ENCODE measurements at places on chromosomes 1 and 21. TPM values are rescaled to one million over a fixed set of nuclear protein-coding genes. Genes with fewer than 3 reads are reported as not detected.

Gene HFM1
- 0.40 TPM for polyA plus RNA-seq

Gene SRSF4
- polyA plus RNA-seq = 49.6 TPM

Gene PRRX1
- 1.5 TPM for polyA plus RNA-seq

Gene S100A12
- polyA plus RNA-seq = 58.3 TPM

Gene RGS18
- 0.38 TPM for polyA plus RNA-seq

Gene LCE2B
- not detected for polyA plus RNA-seq

Gene OR2T2
- polyA plus RNA-seq = not detected

Gene SAMD13
- 6.5 TPM for polyA plus RNA-seq

Gene TTC22
- polyA plus RNA-seq = 26.1 TPM

Gene LRRC3
- 1.3 TPM for polyA plus RNA-seq

Gene TSSK3
- polyA plus RNA-seq = 0.43 TPM

Gene OVAAL
- polyA plus RNA-seq = not detected

Gene CHAF1B
- 0.76 TPM for polyA plus RNA-seq

Gene LCE6A
- not detected for polyA plus RNA-seq

Gene ZNF648
- not detected for polyA plus RNA-seq

Gene ARHGEF11
- 6.6 TPM for polyA plus RNA-seq

Gene NGF
- polyA plus RNA-seq = not detected

Gene VWA5B1
- not detected for polyA plus RNA-seq

Gene PERM1
- polyA plus RNA-seq = 0.46 TPM

Gene LENEP
- polyA plus RNA-seq = not detected

Gene SELP
- polyA plus RNA-seq = 2.3 TPM

Gene AMY2A
- polyA plus RNA-seq = 0.13 TPM

Gene C1orf141
- not detected for polyA plus RNA-seq

Gene PCBP3
- 2.4 TPM for polyA plus RNA-seq

Gene TRAF5
- polyA plus RNA-seq = 9.9 TPM

Gene NECTIN4
- polyA plus RNA-seq = 14.2 TPM

Gene IGSF9
- 7.3 TPM for polyA plus RNA-seq

Gene HAO2
- polyA plus RNA-seq = not detected

Gene OR2L13
- polyA plus RNA-seq = not detected

Gene SH2D2A
- polyA plus RNA-seq = 0.61 TPM
